Activated CD4-positive, alpha-beta T cell treated with anti-CD3 and anti-CD28 coated beads for 36 hours (primary cell): ENCODE measurements at places on chromosomes 13 and 19. TPM values are rescaled to one million over a fixed set of nuclear protein-coding genes. Genes with fewer than 3 reads are reported as not detected.

Gene FOSB
- total RNA-seq = 7.3 TPM

GRCh38 chr13:26037302-26037701 lies 14.5 kb downstream of the SHISA2 start:
- H3K4me3 ChIP-seq = no peak overlapping the region
- H3K36me3 ChIP-seq = no peaks in the 10 kb centered on the region
- H3K27me3 ChIP-seq = peaks cover 7% of the 10 kb centered on the region
- DNase-seq = peak; percentile 54
- no peak overlapping the region for H3K27ac ChIP-seq

Gene ZNF223
- 0.82 TPM for total RNA-seq

GRCh38 chr19:43126720-43127119 lies 44.2 kb upstream of the PSG2 start:
- peaks cover 2% of the 10 kb centered on the region for H3K27me3 ChIP-seq
- no peak overlapping the region for H3K27ac ChIP-seq
- H3K36me3 ChIP-seq = no peaks in the 10 kb centered on the region
- no peak for DNase-seq
- no peaks in the 10 kb centered on the region for H3K4me1 ChIP-seq

DNA sequence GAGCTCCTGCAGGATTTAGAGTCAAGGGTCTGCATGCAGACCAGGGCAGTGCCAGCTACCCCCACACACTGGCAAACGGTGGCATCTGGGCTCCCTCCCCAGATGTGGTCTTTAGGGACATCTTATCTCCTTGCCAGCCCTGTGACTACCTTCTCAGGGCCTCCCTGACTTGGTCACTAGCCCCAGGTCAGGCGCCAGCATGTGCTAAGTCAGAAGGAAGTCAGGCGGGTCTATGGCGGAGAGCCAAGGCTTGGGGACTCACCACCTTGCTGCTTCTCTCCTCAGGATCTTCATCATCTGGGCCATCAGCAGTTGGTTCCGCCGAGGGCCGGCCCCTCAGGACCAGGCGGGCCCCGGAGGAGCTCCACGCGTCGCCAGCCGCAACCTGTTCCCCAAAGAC lies 17.6 kb downstream of the CLPTM1 start:
- no peaks in the 10 kb centered on the region for H3K4me1 ChIP-seq
- peak overlapping the region; percentile 13 for H3K27ac ChIP-seq
- H3K4me3 ChIP-seq = no peak overlapping the region

DNA sequence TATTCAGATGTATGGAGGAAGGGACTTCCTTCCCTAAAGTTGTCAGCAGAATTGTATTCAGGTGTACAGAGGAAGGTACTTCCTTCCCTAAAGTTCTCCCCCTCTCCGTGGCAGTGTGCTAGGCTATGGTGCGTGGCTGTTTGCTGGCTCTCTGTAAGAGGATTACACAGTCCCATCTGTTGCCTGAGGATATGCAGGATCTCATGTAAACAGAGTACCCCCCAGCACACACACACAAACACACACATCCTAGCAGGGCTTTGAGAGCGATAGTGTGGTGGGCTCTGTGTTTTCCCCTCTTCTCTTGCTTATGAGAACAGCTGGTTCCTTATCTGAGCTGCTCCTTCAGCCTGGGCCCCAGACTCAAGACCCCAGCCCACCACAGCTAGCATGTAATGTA lies 10.3 kb downstream of the NEK5 start:
- H3K27me3 ChIP-seq = peaks cover 5% of the 10 kb centered on the region
- H3K27ac ChIP-seq = no peak overlapping the region
- no peaks in the 10 kb centered on the region for H3K36me3 ChIP-seq
- H3K4me3 ChIP-seq = no peak overlapping the region

GRCh38 chr13:89383891-89384290 lies 1712.7 kb downstream of the SLITRK5 start:
- H3K36me3 ChIP-seq = no peaks in the 10 kb centered on the region
- DNase-seq = no peak
- H3K4me1 ChIP-seq = no peaks in the 10 kb centered on the region
- no peak overlapping the region for H3K4me3 ChIP-seq
- H3K27ac ChIP-seq = no peak overlapping the region
- H3K27me3 ChIP-seq = no peaks in the 10 kb centered on the region

Gene ZNF578
- 1.1 TPM for total RNA-seq

Gene FREM2
- not detected for total RNA-seq

- no peak for DNase-seq
- peaks cover 11% of the 10 kb centered on the region for H3K4me1 ChIP-seq
- peaks cover 6% of the 10 kb centered on the region for H3K27me3 ChIP-seq
These were observed 34.2 kb upstream of the ARGLU1 start for GRCh38 chr13:106602178-106602577.

- DNase-seq = no peak
- H3K4me1 ChIP-seq = no peaks in the 10 kb centered on the region
- no peak overlapping the region for H3K4me3 ChIP-seq
- H3K27ac ChIP-seq = no peak overlapping the region
These were observed 129.1 kb upstream of the SOX1 start for GRCh38 chr13:111937777-111938311.
